ENCODE measurements at places on chromosomes 1 and 21.

- no peak for DNase-seq
Observed at GRCh38 chr1:238223076-238223640, 332.4 kb upstream of the ZP4 start.

DNA sequence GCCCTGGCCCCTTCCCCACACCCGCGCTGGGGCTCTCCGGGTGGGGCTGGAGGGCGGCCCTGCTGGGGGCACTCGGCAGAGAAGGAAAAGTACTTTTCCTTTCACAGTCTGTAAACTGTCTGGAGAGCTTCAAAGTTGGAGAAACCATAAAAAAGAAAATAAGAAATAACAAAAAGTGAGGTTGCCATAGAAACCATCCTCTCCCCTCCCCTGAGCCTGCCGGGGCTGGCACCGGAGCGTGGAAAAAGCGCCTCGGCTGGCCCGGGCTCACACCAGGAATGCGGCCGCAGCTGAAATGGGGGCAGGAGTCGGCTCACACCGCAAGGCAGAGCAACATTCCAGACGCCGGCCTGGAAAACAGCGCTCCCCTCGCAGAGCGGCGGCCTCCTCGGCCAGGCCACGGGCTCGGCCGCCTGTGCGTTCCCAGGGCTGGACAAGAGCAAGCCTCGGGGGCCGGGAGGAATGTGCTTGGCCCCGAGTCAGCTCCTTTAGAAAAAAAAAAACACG, 69.2 kb downstream of the MORN1 start:
- DNase-seq = no peak

- no peak for DNase-seq
Observed at GRCh38 chr1:154206196-154206595, at the start of gene CFAP141. TSS of gene CFAP141 (minus strand) at chr1:154206333. CDS start at chr1:154206307, 26 bp downstream.

DNA sequence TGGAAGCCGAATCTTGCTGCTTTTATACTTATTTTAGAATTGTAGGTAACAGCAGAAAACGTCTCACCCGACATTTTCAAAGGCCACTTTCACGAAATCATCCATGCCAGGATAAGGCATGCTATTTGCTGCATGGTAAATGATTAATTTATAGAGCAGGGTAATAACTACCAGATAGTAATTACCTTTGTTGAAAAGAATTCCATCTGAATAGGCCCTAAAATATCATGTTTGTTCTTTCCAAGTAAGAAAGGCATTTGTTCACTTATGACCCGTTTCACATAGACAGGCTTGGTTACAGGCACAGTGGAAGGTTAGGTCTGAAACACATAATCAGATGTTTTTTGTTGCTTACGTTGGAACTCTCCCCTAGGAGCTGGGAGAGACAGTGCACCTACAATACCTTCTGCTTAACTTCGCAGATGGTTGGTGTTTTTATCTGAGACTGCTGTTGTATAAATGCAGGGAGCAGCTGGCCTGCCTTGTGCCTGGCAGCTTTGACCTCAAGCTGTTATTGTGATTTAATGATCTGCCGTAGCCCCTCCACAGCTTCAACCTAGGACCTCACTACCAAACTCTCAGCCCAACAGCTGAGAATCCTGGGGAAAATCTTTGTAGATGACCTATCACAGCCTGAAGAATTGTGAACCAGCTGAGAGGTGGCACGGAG, 1.6 kb downstream of the SLC44A3 start:
- DNase-seq = no peak

GRCh38 chr1:43285269-43285990, at the start of gene C1orf210:
TSS of gene C1orf210 (minus strand) at chr1:43285581. CDS start at chr1:43283270, 2,311 bp downstream.
- DNase-seq = no peak

DNA sequence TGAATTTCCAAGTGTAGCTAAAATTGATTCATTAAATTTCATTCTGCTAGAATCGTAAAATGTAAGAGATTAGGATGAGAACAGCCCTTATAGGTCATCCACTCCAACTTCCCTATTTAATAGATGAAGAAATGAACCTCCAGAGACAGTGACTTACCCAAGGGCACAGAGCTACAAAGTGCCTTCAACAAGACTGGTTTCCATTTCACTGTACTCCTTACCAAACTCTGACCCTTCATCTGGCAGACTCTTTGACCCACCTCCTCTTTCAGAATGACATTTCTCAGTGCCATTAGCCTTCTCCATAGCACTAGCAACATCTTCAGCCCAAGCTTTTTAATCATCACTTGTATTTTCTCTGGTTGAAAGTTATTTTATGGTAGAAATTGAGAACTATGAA, 161.3 kb downstream of the NEK7 start:
- no peak for DNase-seq

DNA sequence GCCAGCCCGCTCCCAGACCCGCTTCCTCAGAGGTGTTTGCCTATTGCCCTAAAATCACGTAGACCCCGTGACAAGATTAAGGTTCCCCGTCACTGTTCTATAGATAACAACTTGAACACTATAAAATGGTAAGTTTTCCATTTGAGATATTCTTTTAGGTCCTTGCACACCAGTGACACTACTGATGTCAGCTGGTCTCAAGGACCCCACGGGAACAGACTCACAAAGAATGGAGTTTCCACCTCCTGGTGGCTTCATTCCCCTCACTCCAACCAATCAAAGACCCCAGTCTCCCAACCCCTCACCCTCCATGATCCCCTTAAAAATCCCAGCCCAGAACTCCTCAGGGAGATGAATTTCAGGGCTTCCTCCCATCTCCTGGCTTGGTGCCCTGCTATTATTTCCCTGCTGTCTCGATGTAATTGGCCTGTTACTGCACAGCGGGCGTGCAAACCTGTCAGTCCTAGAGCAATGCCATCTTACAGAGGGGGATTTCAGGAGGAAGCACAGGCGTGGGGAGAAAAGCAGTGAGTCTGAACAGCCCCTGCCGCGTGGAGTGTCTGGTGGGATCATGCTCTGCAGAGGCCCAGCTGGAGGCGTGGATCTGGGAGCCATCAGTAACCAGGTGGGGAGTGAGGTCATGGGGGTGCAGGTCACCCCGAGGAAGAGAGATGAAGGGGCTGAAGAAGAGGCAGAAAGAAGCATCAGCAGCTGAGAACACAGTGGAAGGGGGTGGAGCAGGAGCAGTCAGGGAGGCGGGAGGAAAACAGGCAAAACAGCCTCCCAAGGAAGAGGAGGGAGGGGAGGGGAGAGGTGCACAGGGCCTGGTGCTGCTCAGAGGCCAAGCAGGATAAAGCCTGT, 35.1 kb upstream of the LBR start:
- no peak for DNase-seq

DNA sequence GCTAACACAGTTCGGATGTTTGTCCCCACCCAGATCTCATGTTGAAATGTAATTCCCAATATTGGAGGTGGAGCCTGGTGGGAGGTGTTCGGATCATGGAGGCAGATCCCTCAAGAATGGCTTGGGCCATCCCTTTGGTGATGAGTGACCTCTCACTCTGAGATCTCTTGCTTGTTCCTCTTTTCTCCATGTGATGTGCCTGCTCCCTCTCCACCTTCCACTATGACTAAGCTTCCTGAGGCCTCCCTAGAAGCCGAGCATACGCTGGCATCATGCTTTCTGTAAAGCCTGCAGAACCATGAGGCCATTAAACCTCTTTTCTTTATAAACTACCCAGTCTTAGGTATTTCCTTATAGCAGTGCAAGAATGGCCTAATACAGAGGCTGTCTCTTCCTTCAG, 8.1 kb upstream of the PLA2G5 start:
- no peak for DNase-seq

GRCh38 chr1:180185971-180186645, 31.4 kb downstream of the QSOX1 start:
- DNase-seq = no peak

DNA sequence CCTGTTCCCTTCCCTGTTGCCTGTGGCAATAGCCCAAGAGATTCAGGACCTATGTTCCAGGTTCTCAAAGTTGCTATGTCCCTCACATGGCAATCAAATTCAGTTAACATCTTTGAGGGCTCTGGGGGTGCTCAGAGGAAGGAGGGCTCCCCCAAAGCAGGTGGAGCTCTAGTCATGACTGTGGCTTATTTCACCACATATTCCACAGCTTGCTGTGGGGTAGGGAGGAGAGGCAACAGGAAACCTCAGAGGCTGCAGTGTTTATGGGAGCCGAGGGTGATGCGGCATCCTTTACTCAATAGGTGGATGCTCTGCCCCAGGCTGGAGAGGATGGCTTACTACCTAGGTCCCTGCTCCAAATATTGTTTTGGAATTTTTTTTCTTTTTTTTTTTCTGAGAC, 1.2 kb upstream of the MKNK1 start:
- peak; percentile 19 for DNase-seq

DNA sequence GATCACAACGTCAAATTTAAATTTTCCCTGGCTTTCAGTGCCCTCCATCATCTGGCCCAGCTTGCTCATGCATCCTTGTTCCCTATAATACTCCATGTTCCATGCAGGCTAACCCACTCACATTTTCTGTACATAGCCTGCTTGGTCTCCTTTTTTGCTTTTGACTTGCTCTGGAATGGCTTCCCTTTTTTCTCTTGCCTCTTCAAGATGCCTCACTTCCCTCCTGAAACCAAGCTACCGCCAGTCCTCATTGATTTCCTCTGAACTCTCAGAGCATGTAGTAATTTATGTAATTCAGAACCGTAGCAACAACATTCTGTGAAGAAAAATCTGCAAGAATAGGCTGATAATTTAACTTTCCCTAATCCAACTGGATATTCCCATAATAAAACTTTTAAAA, 10.3 kb downstream of the CAP1 start:
- DNase-seq = no peak

GRCh38 chr1:171506525-171507304, 21.4 kb downstream of the PRRC2C start:
- no peak for DNase-seq

DNA sequence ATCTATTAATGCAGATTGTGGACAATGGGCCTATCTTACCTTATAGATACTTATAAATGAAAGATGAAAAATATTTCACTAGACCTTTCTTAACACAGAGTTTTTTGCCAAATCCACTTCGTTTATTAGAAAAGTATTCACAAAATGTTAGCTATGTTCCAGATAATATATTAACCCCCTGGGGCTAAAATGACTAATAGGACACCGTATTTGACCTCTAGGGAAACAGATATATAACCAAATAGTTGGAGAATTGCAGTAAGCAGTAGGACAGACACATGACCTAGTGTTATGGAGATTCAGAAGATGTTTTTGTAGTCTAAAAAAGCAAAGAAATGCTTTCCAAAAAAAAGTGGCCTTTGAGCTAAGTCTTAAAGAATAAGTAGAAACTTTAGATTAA, 106.9 kb downstream of the SEC16B start:
- no peak for DNase-seq

DNA sequence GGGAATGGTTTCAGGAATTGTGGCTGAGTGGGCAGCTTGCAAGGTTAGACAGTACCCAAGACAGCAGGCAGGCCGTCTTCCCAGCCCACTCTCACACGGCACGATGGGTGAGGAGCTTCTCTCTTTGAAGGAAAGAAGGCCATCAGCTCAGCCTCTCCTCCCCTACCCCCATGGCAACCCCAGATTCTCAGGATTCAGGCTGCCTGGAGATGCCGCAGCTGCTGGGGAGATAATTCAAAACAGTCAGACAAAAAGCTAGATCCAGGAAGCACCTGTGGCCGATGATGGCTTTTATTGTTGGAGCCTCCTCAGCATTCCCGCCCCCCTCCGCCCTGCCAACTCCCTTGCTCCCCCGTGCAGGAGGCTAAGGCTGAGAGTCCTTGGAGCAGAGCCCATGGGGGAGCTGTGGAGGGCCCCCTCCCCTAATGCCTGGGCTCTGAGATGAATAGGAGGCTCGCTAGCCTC, 220.5 kb downstream of the TRABD2B start:
- no peak for DNase-seq

GRCh38 chr21:37593015-37593414, 226.4 kb downstream of the DYRK1A start:
- no peak for DNase-seq

GRCh38 chr1:212506666-212507065, 73.9 kb downstream of the NENF start:
- DNase-seq = no peak

DNA sequence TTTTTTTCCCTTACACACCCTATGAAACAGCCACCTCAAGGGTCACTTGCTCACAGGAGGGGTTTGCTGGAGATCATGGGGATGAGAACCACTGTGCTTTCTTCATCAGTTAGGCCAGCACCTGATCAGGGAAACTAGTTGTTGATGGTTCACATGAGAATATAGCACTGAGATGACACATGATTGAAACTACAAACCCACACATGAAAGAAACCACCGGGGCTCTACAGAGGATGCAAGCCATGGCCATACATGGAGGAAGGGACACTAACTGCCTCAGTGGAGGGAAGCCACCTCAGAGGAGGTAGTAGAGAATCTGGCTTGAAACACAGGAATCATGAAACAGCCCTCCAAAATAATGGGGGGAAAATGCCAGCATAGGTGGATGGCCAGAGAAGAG, 63.2 kb downstream of the PRKAB2 start:
- DNase-seq = no peak

DNA sequence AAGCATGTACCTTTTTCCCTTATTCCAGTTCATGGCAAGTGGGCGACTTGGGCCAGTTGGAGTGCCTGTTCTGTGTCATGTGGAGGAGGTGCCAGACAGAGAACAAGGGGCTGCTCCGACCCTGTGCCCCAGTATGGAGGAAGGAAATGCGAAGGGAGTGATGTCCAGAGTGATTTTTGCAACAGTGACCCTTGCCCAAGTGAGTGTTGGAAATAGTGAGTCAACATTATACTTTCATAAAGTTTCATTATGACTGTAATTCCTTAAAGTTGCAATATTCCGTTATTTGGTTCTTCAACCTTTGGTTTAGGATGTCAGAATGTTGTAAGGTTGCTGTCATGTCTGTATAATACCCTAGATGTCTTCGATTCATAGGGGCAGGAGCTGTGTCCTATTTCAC, 230.5 kb downstream of the TPR start:
- no peak for DNase-seq

- no peak for DNase-seq
Observed at GRCh38 chr1:28582248-28582615, 9.8 kb upstream of the RAB42 start.

DNA sequence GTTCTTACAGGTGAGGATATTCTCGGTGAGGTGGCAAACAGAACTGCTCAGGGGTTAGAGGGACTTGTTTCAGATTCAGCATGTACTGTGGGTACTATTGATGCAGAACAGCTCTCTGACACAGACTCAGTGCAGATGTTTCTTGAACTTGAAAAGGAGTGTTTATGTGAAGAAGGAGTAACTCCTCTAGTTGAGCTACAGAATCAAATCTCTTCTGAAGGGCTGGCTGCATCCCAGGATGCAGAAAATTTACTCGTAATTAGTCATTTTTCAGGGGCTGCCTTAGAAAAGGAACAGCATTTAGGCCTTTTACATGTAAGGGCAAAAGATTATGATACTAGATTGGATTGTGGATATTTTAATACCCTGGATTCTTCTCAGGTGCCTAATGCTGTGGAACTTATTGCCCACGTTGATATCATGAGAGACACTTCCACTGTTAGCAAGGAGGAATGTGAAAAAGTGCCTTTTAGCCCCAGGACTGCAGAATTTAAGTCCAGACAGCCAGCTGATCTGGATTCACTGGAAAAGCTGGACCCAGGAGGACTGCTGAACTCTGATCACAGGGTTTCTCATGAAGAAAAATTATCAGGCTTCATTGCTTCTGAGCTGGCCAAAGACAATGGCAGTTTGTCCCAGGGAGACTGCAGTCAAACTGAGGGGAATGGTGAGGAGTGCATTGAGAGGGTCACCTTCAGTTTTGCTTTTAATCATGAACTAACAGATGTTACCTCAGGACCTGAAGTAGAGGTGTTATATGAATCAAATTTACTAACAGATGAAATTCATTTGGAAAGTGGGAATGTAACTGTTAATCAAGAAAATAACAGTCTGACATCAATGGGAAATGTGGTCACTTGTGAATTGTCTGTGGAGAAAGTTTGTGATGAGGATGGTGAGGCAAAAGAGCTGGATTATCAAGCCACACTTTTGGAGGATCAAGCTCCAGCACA, 79.6 kb upstream of the BMP8A start:
- DNase-seq = no peak

Measured in CD4-positive, alpha-beta T cell treated with Interleukin-6 at 100 ng/mL for 8 hours (primary cell).